H7 (cell line): ENCODE measurements at places on chromosomes 3 and 15.

DNA sequence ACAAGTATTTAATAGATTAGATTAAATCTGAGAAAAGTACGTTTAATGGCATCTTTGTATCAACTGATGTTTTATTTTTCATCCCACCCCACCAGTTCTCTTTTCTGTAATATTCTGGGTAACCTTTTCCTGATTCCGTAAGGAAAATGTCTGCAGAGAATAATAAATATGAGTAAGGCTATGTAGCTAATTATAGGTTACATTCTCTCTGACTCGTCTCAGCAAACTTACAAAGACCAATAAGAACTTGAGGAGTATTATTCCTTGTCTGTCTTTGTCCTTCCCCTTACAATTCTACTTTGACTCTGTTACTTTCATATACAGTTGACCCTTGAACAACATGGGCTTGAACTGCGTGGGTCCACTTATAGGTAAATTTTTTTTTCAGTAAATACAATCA lies 12.1 kb downstream of the SNAP23 start:
- DNase-seq, result no peak

- DNase-seq, result no peak
These were observed 41.1 kb downstream of the CCK start for GRCh38 chr3:42224658-42225421.

DNA sequence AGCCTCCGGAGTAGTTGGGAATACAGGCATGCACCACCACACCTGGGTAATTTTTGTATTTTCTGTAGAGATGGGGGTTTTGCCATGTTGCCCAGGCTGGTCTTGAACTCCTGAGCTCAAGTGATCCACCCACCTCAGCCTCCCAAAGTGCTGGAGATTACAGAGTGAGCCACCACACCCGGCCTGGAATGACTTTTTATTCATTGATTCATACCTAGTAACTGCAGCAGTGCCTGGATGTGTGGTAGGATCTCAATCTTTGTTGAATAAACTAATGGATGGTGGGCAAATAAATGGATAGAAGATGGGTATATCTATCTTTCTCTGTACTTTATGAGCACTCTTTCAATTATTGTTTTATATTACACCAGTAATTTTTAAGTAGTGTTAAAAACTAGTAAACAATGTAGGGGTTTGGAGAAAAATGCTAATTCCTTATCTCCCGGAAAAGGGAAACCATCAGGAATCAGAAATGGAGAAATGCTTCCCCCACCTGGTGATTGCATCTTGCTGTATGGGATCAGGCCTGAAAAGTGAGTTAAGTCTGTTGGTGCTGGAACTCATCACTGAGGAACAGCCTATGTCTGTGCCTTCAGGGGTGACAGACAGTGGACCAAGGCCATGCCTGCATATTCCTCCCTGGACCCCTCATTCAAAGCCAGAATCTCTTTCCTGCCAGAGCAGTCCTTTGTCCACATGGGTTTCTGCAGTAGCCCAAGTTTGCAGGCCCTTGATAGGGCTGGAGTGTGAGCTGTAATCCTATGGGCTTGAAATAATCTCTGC lies 161.0 kb upstream of the CTDSPL start:
- DNase-seq, result no peak

- DNase-seq, result no peak
These were observed 18.5 kb upstream of the PTX3 start for GRCh38 chr3:157418104-157418503.
